ENCODE measurements at places on chromosomes 13 and 19.

DNA sequence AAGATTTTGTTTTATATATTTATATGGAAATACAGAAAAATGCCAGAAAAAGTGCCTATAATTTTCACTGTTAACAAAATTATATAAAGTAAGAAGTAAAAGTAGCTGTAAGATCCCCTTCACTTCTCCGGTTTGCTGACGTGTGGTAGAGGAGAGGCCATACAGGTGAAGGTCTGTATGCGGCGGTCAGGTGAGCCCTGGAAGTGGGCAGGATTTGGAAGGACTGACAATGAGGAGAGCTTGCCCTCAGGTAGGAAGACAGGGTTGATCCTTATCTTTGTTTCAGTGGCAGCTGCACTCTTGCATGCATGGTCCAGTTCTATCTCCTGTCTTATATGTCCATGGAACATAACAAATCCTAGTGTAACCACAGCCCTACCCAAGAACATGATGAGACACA lies 16.9 kb upstream of the TFDP1 start:
- no peak overlapping the region for H3K4me3 ChIP-seq
- no peaks in the 10 kb centered on the region for H3K4me1 ChIP-seq
- no peak for DNase-seq
- H3K36me3 ChIP-seq = no peaks in the 10 kb centered on the region
- no peak overlapping the region for H3K27ac ChIP-seq

- DNase-seq = peak; percentile 89
- H3K36me3 ChIP-seq = peaks cover 29% of the 10 kb centered on the region
- peak within 1 kb of the TSS; percentile 42 for H3K4me3 ChIP-seq
- peaks cover 53% of the 10 kb centered on the region for H3K4me1 ChIP-seq
- H3K27me3 ChIP-seq = peaks cover 2% of the 10 kb centered on the region
Measured at GRCh38 chr19:49689133-49690078, at the start of gene ADM5. Gene ADM5, plus strand, starts transcription at chr19:49689594. Its CDS starts 244 bp downstream, at chr19:49689838.

- no peaks in the 10 kb centered on the region for H3K4me1 ChIP-seq
- DNase-seq = no peak
- H3K4me3 ChIP-seq = no peak overlapping the region
- H3K36me3 ChIP-seq = no peaks in the 10 kb centered on the region
- H3K27ac ChIP-seq = no peak overlapping the region
Measured at GRCh38 chr13:45717349-45717748, 15.2 kb downstream of the CBY2 start.

- DNase-seq = peak; percentile 93
- no peaks in the 10 kb centered on the region for H3K27me3 ChIP-seq
- peak within 1 kb of the TSS; percentile 98 for H3K27ac ChIP-seq
Measured at GRCh38 chr19:10270616-10271394, at the start of gene ICAM1. Gene ICAM1, plus strand, starts transcription at chr19:10271120. Its CDS starts 40 bp downstream, at chr19:10271160.
